ENCODE measurements at places on chromosomes 1 and 21. TPM values are rescaled to one million over a fixed set of nuclear protein-coding genes. Genes with fewer than 3 reads are reported as not detected.

GRCh38 chr1:18283601-18284385 lies 176.2 kb downstream of the IGSF21 start:
- DNase-seq: no peak

The NPHS2 gene
- polyA plus RNA-seq: not detected

GRCh38 chr1:180720753-180721152 lies 88.9 kb downstream of the XPR1 start:
- DNase-seq: no peak

GRCh38 chr1:111097356-111098099 lies 42.4 kb downstream of the DRAM2 start:
- no peak for DNase-seq

GRCh38 chr1:1972976-1973715 lies 30.4 kb downstream of the CFAP74 start:
- no peak for DNase-seq

The NR5A2 gene
- 24.8 TPM for polyA plus RNA-seq
